ENCODE measurements at places on chromosomes 4 and X.

DNA sequence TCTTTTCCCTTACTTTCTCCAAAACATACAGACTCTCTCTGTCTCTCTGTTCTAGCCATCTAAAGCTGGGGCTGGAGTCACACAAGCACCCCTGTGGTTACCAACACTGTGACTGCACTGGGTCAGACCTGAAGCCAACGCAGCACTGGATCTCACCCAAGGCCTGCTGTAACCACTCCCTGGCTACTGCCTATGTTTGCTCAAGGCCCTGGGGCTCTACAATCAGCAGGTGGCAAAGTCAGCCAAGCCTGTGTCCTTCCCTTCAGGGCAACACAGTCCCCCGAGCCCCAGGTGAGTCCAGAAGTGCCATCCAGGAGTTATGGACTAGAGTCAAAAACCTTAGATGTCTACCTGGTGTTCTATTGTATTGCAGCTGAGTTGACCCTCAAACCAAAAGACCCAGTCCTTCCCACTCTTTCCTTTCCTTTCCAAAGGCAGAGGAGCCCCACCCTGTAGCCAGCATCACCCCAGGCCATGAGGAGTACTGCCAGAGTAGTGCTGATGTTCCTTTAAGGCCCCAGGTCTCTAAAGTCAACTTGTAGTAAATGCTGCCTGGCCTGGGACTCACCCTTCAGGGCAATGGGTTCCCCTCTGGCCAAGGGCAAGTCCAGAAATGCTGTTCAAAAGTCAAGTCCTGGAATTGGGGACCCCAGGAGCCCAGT, 58.8 kb upstream of the RAP2C start:
- no peak for DNase-seq

DNA sequence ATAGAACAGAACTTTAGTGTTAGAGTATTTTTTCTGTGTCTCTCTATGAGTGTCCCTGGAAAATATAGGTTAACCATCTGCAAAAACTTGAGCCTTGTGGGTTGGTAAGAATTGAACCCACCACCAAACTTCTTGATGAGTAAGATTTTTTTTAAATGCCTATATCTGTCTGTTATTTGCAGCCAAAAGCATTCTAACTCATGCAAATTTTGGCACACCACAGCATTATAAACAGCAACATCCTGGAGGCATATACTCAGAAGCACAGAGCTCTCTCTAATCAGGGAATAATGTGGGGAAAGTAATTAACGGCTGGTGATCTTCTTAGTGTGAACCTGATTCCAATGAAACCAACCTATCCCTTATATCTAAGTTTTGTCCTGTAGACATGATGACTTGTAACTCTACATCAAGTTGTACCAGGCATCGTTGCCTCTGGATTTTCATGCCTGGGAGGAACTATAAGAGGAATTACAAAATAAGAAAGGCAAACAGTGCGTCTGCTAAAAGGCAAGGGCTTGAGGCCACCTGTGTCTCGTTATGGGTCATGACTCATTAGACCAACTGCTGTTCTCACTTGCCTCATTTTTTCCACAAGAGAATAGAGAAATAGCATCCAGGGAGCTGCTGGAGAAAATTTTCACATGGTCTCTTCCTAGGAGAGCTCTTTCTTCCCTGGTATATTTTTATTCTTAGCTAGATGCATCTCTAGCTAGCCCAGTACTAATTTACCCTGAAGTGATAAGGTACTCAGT, 202.4 kb downstream of the CHIC2 start:
- no peak for DNase-seq

DNA sequence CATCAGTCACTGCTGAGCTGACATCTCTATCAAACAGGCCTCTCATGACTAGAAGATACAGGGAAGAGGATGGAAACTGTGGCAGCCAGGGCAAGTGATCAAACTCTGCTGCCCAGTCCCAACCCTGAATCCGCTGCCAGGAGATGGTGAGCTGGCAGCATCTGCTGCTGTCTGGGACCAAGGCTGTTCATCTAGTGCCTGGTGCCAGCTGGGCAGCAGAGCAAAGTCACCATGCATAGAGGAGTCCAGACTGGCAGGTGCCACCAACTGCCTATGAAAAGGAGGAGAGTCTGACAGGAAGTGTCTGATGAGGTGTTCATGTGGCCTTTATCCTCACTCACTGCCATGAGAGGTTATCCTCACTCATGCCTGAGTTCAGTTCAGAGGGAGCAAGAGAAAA, 518.9 kb downstream of the MID1IP1 start:
- no peak for DNase-seq

DNA sequence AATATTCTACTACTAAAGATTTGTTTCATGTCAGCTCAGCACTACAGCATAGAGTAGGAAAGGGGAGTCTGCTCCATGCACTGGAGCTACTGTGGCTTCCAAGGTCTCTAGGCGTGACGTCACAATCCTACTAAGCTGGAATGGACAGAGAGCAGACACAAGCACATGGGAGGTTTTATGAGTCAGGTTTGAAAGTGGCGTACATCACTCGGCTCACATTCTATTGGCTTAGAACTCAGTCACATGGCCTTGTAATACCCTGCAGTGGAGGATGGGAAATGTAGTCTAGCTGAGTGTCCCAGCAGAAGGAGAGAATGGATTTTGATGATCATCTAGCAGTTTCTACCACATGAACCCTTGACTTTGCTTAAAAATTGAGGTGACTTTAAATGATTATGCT, 624.8 kb upstream of the ATOH1 start:
- no peak for DNase-seq

GRCh38 chrX:11435568-11435967, 142.4 kb downstream of the AMELX start:
- DNase-seq = no peak

DNA sequence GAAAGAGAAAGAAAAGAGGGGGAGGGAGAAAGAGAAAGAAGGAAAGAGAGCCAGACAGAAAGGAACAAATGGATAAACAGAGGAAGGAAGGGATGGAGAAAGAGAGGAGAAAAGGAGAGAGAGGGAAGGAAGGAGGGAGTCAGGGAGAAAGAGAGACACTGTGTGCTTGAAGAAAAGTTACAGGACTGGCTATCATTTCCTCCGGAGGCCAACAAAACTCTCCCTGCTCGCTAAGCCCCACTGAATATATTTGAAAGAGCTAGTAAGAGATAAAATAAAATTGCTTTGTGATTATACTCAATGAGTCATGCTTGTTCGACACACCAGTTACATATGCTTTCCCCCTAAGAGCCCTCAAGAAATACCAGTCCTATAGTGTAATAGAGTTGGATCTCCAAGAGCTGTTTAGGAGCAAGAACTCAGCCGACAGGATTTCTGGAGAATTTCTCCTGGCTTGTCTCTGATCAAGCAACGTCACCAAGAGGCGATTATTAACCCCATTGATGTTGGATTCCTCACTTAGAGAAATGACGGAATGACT, 102.2 kb downstream of the MXRA5 start:
- no peak for DNase-seq

DNA sequence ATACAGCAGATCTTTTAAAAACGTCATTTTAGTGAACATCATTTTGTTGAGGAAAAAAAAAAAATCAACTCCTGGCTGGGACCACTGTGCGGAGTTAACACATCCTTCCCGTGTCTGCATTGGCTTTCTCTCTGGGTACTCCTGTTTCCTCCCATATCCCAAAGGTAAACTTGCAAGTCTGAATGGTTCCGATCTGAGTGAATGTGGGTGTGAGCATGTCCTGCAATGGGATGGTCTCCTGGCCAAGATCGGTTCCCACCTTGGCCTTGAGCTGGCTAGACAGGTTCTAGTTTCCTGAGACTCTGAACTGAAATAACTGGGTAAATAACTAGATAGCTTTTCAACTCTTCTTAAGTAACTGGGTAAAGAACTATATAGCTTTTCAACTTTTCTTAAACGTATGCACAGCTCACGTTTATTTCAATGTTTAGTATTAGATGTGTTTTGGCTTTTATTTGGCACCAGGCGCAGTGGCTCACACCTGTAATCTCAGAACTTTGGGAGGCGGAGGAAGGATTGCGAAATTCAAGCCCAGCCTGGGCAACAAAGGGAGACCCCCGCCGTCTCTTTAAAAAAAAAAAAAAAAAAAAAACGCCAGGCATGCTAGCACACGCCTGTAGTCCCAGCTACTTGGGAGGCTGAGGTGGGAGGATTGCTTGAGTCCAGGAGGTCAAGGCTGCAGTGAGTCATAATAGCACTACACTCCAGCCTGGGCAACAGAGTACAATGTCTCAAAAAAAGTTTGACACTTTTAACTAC, 14.0 kb downstream of the RBMX start:
- no peak for DNase-seq

DNA sequence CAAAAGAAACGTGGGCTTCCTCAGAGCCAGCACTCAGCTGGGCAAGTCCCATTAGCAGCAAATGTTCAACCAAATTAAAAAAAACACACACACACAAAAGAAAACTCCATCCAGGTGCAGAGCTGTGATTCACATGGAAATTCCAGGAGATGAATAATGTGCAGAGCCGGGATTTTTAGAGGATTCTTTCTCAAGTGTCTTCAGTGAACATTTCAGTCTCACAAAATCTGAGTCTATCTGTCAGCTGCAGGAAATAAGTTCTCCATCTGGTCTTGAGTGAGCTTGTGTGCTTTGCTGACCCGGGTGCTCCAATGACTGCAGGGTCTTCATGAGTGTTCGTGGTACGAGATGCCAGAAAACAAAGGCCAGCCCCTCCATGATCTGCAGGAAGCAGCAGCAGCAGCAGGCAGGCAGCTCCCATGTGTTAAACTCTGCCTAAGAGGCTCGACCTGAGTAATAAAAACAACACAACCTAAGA, 44.3 kb downstream of the RASGEF1B start:
- no peak for DNase-seq

DNA sequence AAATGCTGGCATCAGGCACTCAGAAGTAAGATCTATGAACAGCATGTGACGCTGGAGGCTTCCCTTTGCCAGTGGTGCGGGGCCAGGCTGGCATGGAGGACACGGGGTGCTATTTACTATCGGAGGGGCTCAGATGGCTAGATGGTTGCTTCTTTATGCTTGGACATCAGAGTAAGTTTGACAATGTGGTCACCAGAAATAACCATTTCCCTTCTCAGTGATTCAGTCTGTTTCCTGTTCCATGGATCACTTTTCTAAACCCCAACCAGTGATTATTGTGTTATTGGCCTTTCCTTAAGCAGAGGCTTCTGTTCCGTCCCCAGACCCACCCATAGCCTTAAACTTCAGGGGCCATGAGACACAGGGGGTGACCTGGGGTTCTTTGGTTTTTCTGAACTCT, 55.4 kb upstream of the DHX15 start:
- DNase-seq = no peak

GRCh38 chr4:93981594-93981993, 153.0 kb downstream of the ATOH1 start:
- DNase-seq = no peak

- DNase-seq = no peak
Observed at GRCh38 chr4:128455480-128455879, 167.9 kb upstream of the PGRMC2 start.

DNA sequence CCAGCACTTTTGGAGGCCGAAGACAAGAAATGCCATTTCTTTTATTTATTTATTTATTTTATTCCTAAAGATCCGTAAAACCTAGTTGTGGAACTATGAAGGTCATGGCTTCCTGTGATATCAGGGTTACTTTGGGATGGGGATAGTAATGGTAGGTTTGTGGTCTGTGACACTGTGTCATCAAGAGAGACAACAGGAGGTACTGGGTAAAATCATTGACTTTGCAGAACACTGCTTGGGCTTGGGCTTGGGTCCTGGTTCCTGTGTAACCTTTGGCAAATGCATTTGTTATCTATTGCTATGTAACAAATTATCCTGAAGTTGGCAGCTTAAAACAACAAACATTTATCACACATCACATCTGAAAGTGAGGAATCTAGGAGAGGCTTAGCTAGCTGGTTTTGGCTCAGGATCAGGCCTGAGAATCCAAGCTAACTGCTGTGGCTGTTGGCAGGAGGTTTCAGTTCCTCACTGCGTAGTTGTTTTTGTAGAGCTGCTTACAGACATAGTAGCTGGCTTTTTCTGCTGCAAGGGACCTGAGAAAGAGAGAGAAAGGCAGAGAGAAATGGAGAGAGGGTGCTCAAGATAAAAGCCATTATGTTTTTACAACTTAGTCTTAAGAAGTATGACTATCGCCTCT, 576.4 kb upstream of the SLIT2 start:
- no peak for DNase-seq

DNA sequence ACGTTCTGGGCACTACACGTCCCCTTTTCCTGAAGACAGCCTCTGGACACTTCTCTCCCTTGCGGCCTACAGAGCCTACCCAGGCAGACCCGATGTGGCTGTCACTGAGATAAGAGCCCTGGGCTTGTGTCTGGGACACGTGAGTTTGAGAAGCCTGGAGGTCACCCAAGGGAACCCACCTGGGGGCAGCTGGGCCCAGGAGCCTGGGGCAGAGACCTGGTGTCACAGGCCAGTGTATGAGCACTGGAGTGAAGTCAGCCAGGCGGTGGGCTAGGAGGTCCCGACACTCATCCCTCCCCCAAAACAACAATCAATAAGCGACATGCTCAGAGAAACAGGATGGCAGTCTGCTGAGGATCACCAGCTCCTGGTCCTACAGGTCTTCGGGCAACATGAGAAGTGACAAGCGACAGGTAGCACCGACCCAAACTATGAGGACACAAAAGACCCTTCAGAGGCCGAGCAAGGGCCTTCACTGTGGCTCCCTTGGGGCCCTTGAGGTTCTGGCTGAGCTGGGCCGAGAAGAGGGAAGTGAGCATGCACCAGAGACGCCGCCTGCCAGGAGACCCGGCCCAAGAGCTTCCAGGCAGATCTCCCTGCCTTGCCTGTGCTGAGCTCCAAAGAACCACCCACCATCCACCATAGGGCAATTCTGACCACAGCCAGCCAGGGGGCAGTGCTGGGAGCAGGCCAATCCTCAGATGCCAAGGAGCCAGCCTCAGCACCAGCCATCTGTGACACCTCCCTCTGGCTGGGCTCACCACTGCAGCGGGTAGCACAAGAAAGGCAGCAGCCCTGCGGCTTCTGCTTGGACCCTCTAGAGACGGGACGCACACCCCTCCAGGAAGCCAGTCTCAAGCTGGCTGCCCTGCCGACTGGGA, 11.0 kb upstream of the DUSP9 start:
- no peak for DNase-seq

DNA sequence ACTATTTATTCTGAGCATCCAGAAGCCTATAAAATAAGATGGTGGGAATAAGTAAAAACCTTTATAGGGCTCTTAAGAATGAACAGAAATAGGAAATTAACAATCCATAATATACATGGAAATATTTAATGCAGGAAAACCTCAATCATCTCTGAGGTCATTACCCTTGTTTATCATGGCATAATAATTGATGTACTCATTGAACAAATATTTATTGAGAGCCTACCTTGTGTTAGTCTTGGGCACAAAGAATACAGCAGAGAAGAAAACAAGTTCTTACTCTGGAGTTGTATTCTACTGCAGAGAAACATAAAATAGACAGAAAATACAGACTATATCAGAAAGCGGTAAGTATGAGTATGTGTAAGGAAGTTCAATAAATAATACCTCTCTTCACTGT, 167.2 kb downstream of the COX18 start:
- DNase-seq = no peak

DNA sequence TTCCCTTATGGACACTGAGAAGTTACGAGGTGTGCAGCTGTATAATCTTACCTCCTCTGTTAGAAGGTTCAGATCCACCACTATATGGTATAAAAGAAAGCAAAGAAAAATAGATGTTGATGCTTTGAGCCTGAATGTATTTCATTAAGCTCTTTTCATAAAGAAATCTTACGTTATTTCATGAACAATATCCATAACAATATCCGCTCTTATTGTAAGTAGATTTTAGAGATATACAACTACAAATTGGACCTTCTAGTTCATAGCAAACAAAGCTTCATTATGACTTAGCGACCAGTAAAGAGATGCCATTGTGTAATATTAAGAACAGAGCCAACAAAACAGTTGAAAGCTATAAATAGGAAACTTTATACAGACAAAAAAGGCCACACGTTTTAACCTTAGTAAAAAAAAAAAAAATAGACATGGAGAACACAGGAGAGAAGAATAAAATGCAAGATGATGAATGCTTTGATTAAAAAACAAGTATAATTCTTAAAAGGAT, 203.6 kb downstream of the PDGFC start:
- no peak for DNase-seq

Data from effector memory CD4-positive, alpha-beta T cell (primary cell).